ENCODE measurements at places on chromosomes 16 and 17. TPM values are rescaled to one million over a fixed set of nuclear protein-coding genes. Genes with fewer than 3 reads are reported as not detected.

GRCh38 chr17:37744961-37745800 is at the start of gene HNF1B:
Gene HNF1B (minus strand): TSS chr17:37745059. CDS start chr17:37744884, 175 bp downstream.
- peak; percentile 87 for DNase-seq

- no peak for DNase-seq
Observed at GRCh38 chr17:73013301-73013700, 79.2 kb downstream of the SLC39A11 start.

DNA sequence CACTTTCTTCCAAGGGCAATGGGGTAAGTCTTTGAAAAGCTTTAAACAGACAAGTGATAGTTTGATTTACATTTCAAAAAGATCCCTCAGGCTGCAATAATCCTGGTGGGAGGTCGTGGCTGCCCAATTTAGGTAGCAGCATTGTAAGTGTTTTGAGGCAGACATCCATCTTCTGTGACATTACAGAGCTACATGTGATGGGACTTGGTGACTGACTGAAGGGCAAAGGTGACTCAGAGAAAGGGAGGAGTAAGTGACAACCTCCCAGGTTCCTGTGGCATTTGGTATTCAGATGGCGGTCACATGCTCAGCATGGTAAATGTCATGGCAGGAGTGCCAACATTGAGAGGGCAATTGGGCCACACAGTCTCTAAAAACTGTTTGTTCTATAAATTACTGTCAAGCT is 26.5 kb downstream of the STAT3 start:
- no peak for DNase-seq

DNA sequence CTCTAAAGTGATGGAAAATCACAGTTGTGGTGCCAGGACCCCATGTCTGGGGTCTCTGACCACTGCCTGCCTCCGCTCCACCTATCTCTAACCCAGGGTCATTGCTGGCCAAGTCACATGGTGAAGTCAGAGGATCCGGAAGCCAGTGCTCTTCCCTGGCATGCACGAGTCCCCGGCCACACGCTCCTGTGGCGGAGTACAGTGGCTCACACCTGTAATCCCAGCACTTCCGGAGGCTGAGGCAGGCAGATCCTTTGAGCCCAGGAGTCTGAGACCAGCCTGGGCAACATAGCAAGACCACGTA is 21.5 kb upstream of the RBFOX3 start:
- no peak for DNase-seq

- no peak for DNase-seq
Observed at GRCh38 chr17:1936766-1937165, 88.4 kb downstream of the RTN4RL1 start.

- DNase-seq, result no peak
Observed at GRCh38 chr16:54400261-54400660, 113.7 kb upstream of the IRX3 start.

DNA sequence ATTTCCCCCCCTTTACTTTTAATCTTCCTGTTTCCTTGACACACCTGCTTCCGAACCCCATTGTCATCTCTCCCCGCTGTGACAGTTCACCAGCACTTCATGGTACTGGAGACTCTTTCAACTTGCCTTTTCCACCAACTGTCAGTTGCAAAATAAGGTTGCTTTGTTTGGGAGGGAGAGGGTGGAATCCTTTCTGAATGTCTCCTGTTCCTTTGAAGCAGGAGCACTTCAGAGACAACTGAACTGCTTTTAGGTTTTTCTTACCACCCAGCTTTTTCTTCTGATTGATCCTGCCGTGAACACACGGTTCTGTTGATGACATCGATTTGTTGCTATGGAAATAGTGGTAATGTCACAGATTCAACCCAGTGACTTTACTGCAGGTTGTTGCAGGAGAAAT is 42.0 kb downstream of the RPA1 start:
- no peak for DNase-seq

GRCh38 chr16:67287960-67288359 is 8.6 kb downstream of the PLEKHG4 start:
- no peak for DNase-seq

DNA sequence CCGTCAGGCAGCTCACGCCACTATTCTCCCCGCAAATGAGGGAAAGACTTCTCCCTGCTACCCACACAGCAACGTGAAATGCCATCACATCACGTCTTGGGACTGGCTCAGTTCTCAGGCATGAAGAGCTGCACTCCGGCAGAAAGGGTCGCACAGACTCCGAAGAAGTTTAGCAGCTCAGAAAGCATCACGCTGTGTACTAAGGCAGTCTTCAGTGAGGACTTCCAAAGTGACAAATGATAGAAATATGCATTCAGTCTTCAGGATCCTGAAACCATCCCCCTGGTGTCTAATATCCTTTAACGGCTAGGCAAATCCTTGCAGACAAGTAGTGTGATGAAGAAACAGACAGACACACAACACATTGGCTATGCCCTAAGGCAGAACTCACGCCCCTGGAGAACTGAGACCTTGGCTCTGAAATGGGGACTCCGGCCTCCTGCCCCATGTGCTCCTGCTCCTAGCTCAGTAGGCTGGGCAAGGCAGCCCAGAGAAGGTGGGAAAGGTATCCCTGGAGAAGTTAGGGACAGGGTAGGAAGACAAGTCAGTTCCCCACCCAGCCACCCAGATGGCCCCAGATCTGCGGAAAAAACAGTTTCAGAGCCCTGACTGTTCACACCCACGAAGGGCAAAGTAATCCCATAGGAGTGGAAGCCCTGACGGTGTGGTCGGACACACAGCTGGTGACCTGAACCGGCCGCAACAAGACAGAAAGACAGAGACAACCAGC is 1.6 kb downstream of the XYLT1 start:
- DNase-seq, result peak; percentile 3

DNA sequence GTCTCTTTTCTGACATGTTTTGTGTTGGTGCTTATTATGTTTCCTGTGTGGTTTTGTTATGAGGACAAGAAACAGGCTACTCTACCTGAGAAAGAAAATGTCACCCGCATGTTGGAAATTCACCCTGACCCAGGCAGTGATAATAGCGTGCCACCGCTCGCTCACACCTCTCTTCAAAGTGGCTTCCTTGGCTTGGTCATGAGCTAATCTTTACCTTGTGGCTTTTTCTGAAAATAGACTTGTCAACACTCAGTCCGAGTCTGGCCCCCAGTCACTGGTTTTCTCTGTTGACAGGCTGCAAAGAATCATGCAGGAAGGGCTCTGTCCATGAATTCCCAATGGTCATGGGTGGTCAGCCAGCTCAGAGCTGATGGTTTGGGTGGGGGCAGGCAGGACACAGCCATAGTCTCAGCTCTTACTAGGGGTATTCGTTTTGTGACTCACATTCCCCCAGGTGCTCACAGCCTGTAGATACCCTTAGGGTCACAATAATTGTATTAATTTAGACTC is 121.3 kb upstream of the CACNG5 start:
- DNase-seq, result no peak

DNA sequence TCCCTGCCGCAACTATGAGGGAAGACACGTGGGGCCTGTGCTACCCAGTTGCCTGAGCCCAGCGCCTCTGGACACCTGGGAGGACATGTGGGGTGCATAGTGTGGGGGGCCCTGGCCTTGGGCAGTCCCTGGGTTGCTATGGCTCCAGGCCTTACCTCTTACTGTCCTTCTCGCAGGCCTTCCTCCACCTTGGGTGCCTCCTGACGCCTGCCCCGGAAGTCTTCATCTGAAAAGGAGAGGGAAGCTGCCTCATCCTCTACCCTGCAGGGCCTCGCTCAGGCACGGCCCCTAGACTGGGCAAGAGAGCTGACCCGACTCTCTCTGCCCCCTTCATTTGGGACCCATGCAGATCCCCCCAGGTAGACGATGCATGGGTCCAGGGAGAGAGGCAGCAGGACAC is 16.5 kb upstream of the MRPS23 start:
- DNase-seq, result no peak

DNA sequence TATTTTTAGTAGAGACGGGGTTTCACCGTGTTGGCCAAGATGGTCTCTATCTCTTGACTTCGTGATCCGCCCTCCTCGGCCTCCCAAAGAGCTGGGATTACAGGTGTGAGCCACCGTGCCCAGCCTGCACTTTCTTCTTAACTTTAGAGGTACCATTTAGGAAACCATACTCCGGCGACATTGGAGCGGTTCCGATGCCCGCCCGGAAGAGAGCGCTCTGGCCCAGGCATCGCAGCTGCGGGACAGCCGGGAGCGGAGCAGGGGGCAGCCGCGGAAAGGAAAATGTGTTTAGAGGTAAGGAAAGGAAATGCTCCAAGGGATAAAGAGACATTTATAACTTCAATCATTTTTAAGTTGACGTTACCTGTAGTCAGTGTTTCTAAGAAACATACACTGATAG is 6.0 kb upstream of the HS3ST3B1 start:
- no peak for DNase-seq

- DNase-seq, result no peak
Observed at GRCh38 chr16:48432136-48432535, 46.9 kb upstream of the SIAH1 start.

GRCh38 chr17:50144845-50145531 is 5.5 kb downstream of the PPP1R9B start:
- DNase-seq, result no peak

DNA sequence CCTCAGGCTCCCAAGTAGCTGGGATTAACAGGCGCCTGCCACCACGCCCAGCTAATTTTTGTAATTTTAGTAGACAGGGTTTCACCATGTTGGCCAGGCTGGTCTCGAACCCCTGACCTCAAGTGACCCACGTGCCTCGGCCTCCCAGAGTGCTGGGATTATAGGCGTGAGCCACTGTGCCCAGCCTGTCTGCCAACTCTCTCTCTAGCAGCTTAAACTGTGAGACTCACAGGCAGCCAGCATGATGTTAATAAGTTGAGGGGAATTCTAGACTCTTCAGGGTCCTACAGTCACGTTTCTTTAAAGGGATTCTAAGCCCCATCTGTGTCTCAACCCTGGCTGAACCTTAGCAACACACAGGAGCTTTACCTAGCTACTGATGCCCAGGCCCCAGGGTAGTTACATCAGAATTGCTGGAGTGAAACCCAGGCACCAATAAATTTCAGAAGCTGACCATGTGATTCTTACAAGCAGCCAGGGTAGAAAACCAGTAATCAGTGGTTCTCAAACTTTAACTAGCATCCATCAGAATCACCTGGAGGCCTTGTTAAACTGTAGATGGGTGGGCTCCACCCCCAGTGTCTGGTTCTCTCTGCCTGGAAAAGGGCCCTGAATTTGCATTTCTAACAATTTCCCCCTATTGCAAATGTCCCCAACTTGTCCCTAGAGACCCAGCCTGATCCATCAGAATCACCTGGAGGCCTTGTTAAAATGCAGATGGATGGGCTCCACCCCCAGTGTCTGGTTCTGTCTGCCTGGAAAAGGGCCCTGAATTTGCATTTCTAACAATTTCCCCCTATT is 30.7 kb downstream of the GPRC5B start:
- no peak for DNase-seq

DNA sequence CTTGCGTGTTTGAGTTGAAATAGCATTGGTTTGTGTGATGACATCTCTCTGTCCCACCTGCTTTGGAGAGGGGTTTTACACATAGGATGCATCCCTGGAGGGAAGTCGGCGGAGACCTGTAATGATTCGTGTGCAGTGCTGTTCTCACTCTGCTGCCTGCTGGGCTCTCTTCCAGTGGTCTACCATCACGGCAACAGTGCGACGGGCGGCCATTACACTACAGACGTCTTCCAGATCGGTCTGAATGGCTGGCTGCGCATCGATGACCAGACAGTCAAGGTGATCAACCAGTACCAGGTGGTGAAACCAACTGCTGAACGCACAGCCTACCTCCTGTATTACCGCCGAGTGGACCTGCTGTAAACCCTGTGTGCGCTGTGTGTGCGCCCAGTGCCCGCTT is 41.1 kb upstream of the CRISPLD2 start:
- DNase-seq, result no peak

DNA sequence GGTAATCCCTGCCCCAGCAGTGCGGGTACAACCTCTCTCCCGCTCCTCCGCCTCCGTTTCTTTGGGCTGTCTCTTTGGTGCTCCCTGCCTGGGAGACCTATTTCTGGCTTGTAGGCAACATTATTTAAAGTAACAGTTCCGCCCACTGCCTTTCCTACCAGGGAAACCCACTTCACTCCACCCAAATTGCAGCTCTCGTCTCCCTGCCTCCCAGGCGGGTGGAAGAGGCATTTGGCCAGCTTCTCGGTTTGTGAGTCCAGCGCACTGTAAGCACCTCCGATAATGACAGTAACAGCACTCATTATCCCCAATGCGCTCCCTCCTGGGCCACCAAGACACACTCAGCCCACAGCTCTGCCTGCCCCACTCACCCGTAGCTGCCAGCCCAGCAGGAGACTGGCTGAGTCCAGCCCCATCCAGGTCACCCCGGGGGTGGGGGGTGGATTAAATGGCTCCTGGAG is 165.1 kb upstream of the CDC42EP4 start:
- DNase-seq, result no peak

DNA sequence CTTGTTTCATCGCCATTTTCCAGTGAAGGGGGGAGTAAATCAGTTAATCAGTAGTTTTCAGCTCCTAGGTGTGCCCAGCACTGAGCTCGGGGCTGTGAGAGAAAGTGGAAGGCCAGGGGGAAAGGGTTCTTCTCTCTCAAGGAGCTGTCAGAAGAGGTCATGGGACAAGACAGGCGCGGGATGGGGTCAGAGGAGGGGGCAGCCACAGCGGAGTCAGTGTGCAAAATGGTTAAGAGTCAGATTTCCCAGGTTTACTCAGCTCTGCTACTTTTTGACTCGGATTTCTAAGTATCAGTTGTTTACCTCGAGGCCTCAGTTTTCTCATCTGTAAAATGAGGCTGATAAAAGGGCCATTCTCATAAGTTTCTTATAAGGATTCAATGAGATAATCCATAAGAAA is 4.3 kb upstream of the XYLT1 start:
- DNase-seq, result no peak

GRCh38 chr16:31179219-31179746 is 656 bp upstream of the FUS start:
- no peak for DNase-seq

- peak; percentile 95 for DNase-seq
Observed at GRCh38 chr16:14070877-14071575, at the start of gene MRTFB. Gene MRTFB (plus strand): TSS chr16:14071319. CDS start chr16:14140607, 69,288 bp downstream.

DNA sequence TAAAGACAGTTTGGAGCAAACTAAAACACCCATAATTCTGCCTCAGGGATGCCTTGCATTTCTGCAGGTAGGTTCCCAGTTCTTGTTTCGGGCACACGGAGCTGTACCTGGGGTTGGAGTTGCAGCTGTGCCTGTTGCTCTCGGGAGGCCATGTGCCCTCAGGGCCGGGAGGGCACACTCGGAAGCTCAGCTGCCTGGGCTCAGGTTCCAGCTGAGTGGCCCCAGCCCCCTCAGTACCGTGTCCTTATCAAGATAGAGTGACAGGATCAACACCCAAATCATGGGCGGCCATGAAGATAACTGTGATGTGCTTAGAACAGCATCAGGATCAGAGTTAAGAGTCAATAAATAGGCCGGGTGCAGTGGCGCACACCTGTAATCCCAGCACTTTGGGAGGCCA is 107.9 kb downstream of the SNX29 start:
- DNase-seq, result no peak

Gene ANKRD40CL
- total RNA-seq, result 11.4 TPM

Gene TBX2
- total RNA-seq, result 11.5 TPM

Gene SDR42E1
- total RNA-seq, result 7.5 TPM

Gene CHST4
- total RNA-seq, result not detected

Gene KRTAP4-9
- not detected for total RNA-seq

Gene ASGR1
- 8.3 TPM for total RNA-seq

Gene PRAC2
- not detected for total RNA-seq

Gene PRSS8
- 237 TPM for total RNA-seq

Gene MYADML2
- total RNA-seq, result not detected

Gene CSH2
- total RNA-seq, result not detected

Gene KRTAP2-3
- total RNA-seq, result 4.9 TPM
